ENCODE measurements at places on chromosomes 1 and 21. TPM values are rescaled to one million over a fixed set of nuclear protein-coding genes. Genes with fewer than 3 reads are reported as not detected.
A peak's percentile ranks its signal among the peaks of the same experiment; 100 is the strongest.

- no peak overlapping the region for H3K4me3 ChIP-seq
- H3K4me1 ChIP-seq: peaks cover 22% of the 10 kb centered on the region
These were observed 5.8 kb downstream of the IKBKE start for GRCh38 chr1:206476058-206476457.

DNA sequence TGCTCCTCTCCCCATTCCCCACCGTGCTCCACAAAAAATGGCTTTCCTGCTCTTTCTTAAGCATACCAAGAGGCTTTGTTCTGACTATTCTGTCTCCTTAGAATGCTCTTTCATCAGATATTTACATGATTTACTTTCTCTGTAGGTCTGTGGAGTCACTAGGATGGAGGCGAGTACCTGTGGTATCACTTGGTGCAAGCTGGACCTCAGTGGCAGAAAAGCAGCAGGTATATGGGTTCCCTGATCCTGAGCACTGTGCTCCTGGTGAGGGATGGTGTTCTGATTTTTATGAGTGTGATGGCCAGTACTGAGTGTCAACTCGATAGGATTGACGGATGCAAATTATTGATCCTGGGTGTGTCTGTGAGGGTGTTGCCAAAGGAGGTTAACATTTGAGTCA lies 10.0 kb downstream of the C1orf87 start:
- no peak overlapping the region for H3K27ac ChIP-seq
- H3K4me3 ChIP-seq: no peak overlapping the region
- H3K36me3 ChIP-seq: no peaks in the 10 kb centered on the region

DNA sequence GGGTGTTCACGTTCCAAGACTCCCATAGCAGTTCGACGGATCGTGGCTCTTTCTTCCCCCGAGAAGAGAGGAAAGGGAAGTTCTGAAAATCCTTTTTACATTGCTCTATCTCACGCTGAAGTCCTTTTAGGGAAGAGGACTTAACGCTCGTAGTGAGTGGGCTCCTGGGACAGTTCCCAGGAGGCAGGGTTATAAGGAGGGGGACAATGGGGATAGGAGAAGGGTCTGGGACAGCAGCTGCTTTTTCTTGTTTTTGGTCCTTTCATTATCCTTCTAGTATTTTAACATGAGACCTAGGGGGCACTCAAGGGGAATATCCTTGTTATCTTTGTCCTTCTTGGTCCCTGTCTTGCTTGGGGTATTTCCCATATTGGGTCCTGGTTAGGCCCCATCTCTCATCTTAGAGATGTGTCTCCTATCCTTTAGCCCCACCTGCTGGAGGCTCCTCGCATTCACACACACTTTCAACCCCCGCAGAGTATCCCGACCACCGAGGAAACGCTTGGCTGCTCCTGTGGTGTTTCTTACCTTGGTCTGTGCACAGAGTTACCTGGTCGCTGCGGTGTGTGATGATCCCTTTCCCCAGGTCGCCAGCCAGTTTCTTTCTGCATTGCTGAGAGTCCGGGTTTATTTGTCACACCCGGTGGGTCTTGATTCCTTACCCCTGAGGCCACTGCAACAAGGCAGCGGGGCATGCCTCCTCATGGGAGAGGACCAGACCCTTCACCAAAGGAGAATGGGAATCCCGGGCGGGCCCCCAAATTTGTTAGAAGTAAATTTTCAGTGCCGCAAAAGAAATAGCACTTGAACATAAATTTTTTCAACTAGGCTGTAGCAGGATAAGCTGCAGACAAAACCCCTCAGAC lies 29.7 kb downstream of the SCCPDH start:
- H3K4me3 ChIP-seq: no peak overlapping the region
- H3K36me3 ChIP-seq: no peaks in the 10 kb centered on the region
- H3K4me1 ChIP-seq: no peaks in the 10 kb centered on the region
- no peaks in the 10 kb centered on the region for H3K27me3 ChIP-seq

GRCh38 chr1:33087677-33088076 lies 6.7 kb downstream of the AZIN2 start:
- no peaks in the 10 kb centered on the region for H3K27me3 ChIP-seq
- no peaks in the 10 kb centered on the region for H3K36me3 ChIP-seq
- H3K27ac ChIP-seq: no peak overlapping the region
- peaks cover 17% of the 10 kb centered on the region for H3K4me1 ChIP-seq
- no peak for DNase-seq
- no peak overlapping the region for H3K4me3 ChIP-seq

- no peak overlapping the region for H3K4me3 ChIP-seq
- no peak overlapping the region for H3K27ac ChIP-seq
- H3K27me3 ChIP-seq: no peaks in the 10 kb centered on the region
- no peaks in the 10 kb centered on the region for H3K4me1 ChIP-seq
These were observed 212.7 kb upstream of the NRIP1 start for GRCh38 chr21:15277466-15277865.

DNA sequence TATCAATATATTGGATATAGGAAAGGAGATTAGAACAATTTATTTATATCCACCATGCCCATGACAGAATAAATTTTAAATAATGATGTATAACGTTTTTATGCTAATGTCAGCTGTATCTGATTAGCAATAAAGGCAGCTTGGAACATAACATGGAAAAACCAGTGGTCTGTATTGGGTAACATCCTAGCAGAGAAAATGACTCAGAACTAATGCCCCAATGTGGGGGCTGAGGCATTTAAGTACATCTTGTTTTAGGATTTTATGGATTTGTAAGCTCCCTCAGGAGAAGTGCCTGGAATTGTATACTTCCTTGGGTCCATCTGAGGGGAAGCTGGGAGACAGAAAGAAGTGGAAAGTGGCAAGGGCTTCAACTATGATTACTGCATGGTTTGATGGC lies 82.3 kb downstream of the HMCN1 start:
- H3K4me1 ChIP-seq: no peaks in the 10 kb centered on the region
- H3K27ac ChIP-seq: no peak overlapping the region
- no peaks in the 10 kb centered on the region for H3K36me3 ChIP-seq
- no peaks in the 10 kb centered on the region for H3K27me3 ChIP-seq
- no peak for DNase-seq
- no peak overlapping the region for H3K4me3 ChIP-seq

DNA sequence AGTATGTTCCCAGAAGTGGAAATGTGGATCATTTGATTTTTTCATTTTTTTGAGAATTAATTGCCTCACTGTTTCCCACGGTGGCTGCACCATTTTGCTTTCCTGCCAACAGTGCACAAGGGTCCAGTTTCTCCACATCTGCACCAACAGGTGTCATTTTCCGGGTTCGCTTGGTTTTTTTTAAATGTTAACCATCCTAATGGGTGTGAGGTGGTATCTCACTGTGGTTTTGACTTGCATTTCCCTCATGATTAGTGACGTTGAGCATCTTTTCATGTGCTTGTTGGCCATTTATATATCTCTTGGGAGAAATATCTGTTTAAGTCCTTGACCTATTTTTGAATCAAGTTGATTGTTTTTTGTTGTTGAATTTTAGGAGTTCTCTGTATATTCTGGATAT lies 3.0 kb downstream of the COL6A2 start:
- peaks cover 18% of the 10 kb centered on the region for H3K27me3 ChIP-seq
- H3K36me3 ChIP-seq: no peaks in the 10 kb centered on the region
- DNase-seq: peak; percentile 32
- H3K27ac ChIP-seq: no peak overlapping the region

GRCh38 chr1:233805786-233806185 lies 98.7 kb upstream of the SLC35F3 start:
- no peaks in the 10 kb centered on the region for H3K36me3 ChIP-seq
- no peaks in the 10 kb centered on the region for H3K27me3 ChIP-seq
- no peak overlapping the region for H3K27ac ChIP-seq
- no peak for DNase-seq
- no peaks in the 10 kb centered on the region for H3K4me1 ChIP-seq
- H3K4me3 ChIP-seq: no peak overlapping the region

The CLCNKA gene
- not detected for total RNA-seq

The CTTNBP2NL gene
- total RNA-seq: 0.15 TPM

The LMOD1 gene
- total RNA-seq: not detected

The NFASC gene
- total RNA-seq: 0.09 TPM

The PTAFR gene
- 6.4 TPM for total RNA-seq
